Ovary (tissue), 10 donors: ENCODE measurements at places on chromosomes 2 and 18. TPM values are rescaled to one million over a fixed set of nuclear protein-coding genes. Genes with fewer than 3 reads are reported as not detected.
A peak's percentile ranks its signal among the peaks of the same experiment; 100 is the strongest.

GRCh38 chr2:127102521-127103242 is 4.3 kb downstream of the BIN1 start:
- DNase-seq, result no peak

DNA sequence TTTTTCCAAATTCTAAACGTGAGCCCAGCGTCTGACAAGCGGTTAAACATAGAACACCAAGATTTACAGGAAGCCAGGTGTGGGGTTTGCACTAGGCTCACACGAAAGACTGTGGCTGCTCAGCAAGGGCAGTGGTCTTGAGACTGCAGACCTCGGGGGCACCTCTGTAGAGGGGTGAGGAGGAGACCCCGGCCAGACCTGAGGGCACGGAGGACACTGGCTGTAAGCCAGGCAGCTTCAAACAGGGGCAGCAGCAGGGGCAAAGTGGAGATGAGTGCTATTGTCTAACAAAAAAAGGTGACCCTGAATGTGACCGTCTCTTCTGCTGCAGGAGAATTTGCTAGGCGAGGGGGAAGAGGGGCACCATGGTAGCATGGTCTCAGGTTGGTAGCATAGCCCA is 140.3 kb downstream of the CYP26B1 start:
- no peak for DNase-seq

GRCh38 chr18:76466410-76466991 is 28.5 kb downstream of the ZNF516 start:
- DNase-seq, result no peak

DNA sequence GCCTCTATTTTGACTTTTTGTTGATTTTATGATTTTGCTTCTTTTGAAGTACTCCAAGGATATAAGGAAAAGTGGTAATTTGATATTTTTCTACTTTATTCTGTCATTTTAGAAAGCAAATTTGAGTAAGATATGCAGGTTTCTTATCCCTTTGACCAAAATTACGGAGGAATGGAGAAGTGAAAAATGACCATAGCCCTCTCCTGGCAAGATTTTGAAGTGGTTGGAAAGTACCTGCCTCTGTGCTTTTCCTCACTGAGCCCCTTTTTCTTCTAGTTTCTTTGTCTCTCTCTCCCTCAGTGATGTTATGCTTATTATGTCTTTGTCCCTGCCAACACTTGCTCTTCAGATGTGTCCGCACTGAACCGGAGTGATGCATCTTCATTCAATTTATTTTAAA is 898.1 kb downstream of the EPHA4 start:
- DNase-seq, result no peak

- DNase-seq, result no peak
These were observed 174.5 kb downstream of the MYCN start for GRCh38 chr2:16114836-16115235.

- no peak for DNase-seq
These were observed 176.3 kb upstream of the GLI2 start for GRCh38 chr2:120559401-120559800.

DNA sequence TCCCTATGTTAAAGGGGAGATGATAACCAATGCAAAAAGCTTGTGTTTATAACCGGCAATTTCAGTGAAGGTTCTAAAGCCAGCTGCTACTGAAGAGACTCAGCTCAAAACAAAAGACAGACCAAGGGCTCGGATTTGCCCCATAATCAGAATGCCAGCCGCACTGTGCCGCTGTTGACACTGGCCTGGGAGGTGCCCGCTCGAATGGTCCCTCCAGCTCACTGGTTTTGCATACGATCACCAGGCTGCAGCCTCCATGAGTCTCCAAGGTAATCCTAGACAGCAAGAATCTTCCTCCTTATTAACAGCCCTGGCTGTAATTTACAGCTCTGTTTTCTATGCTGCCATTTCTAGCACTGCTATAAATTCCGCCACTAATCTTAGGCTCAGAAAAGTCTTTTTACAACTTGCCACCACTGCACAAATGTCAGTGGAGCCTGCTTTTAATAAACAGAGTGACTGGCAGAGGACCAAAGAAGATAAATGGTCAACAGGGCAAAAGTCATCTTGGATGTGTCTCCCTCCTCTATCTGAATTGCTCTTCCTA is 155.7 kb upstream of the SH3BP4 start:
- DNase-seq, result no peak

DNA sequence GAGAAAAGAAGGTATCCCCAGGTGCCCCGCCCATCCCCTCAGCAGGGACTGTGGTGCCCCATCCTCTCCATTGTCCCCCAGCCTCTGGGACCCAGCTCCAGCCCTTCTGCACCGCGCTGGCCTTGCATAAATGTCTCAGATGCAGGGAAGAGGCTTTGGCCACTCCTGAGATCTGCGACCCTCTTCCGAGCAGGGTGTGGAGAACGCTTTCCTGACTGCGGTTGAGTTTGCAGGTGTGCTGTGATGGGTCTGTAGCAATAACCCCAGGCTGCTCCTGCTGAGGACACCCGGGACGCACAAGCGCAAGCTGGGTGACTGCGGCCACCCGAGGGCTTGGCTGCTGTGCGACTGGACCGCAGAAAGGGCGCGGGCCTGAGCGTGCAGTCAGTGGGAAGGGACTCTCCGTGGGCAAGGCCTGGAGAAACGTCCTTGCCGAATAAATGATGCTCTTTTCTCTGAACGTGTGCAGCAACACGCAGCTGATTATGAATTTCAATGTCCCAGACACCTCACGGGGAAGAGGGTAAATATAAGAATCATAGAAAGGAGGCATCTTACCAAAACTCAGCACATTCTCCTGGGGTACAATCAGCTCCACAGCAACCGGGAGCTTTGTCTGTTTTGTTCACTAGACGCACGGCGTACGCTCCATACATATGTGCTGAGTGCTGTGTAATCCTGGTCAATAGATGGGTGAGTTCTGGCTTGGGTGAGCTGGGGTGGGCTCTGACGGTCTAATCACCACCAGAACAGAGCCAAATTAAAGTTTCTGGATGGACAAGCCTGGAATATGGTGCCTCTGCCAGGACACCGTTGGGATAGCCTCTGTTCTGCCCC is 67.5 kb upstream of the ZNF516 start:
- DNase-seq, result no peak

DNA sequence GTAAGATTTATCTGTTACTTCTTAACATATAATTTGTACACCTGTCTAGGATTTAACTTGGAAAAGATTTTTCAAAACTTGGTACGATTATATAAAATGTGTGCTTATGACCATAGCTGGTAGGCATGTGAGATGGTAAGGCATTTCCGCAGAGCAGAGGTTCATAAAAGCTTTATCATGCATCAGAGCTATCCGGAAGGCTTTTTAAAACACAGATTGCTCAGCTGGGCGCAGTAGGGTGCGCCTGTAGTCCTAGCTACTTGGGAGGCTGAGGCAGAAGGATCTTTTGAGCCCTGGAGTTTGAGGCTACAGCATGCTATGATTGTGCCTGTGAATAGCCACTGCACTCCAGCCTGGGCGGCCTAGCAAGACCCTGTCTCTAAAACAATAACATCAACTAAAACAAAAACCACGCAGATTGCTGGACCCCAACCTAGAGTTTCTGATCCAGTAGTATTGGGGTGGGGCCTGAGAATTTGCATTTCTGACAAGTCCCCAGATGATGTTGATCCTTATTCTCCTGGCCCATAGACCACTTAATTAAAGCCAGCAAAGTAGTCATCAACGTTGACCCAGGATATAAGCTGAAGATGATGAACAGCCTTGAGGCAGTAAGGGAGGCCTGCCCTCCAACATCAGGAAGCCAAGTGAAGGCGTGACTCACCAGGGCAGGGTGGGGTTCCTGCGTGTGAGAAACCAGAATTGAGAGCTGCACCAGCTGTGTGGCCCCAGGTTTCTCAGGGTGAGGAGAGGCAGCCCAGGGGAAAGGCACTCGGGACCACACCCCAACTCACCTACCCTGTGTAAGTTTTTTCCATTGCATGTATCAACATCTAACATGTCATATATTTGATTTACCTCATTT is 21.6 kb upstream of the SLC20A1 start:
- no peak for DNase-seq

GRCh38 chr18:48007955-48008701 is 77.7 kb upstream of the SMAD2 start:
- DNase-seq, result peak; percentile 73

GRCh38 chr2:32446369-32446768 is 89.5 kb downstream of the BIRC6 start:
- DNase-seq, result no peak

DNA sequence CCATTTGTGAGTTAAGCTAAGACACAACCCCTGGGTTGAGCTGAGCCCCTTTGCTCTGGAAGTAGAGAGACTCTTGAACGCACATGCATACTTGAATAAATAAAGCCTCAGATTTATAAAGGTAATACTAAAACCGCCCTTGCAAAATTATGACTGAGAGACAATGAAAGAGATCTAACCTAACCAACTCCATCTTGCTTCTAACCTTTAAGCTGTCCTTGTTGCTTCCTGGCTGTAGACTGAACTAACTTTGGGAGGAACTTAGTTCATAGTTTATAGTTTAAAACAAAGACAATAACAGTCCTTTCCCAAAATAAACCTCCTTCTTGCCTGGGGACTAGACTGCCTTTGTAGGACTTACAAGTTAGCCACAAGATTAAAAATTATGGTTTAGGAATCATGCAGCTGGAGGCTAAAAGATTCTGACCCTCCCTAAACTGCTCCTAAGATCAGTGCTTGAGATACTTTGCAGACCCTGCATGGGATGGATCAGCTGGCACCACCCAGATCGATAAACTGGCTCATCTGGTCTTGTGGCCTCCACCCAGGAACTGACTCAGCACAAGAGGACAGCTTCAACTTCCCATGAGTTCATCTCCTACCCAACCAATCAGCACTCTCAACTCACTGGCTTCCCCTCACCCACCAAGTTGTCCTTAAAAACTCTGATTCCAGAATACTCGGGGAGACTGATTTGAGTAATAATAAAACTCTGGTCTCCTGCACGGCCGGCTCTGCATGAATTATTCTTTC is 240.2 kb upstream of the SLC14A2 start:
- DNase-seq, result no peak

- DNase-seq, result no peak
These were observed 80.0 kb downstream of the COA5 start for GRCh38 chr2:98528349-98528748.

DNA sequence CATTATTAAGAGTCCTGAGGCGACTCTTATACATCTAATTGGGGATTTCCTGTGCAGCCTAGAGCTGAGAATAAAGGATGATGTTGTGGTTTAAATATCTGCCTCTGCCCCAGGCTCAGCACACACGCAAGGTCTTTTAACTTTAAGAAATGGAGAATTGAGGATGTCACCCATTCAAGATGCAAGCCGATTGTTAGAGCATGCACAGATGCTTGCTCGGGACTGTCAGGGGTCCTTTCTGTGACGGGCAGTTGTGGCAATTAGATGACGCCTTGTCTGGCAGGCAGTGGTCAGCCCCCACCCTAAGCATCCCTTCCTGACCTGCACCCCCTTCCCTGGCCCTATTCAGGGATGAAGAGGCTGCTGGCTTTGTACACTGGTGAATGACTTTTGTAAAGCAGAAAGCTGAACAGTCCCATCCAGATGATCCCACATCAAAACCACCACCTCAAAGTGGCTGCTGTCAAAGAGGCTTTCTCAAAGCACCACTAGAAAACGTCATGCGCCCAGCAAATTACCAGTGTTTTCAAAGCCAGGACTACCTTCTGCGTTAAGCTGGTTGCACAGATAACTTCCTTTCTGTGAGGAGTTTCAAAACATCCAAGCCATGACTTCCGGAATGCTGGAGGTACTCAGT is 23.7 kb downstream of the FAM178B start:
- DNase-seq, result no peak

GRCh38 chr2:203988500-203989260 is 52.1 kb downstream of the ICOS start:
- no peak for DNase-seq

DNA sequence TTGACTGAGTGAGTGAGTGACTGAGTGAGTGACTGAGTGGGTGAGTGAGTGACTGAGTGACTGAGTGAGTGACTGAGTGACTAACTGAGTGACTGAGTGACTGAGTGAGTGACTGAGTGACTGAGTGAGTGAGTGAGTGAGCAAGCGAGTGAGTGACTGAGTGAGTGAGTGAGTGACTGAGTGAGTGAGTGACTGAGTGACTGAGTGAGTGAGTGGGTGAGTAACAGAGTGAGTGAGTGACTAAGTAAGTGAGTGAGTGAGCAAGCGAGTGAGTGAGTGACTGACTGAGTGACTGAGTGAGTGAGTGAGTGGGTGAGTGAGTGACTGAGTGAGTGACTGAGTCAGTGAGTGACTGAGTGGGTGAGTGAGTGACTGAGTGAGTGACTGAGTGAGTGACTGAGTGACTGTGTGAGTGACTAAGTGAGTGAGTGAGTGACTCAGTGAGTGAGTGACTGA is 11.9 kb downstream of the MAL start:
- no peak for DNase-seq

GRCh38 chr2:40039549-40039948 is 260.5 kb upstream of the THUMPD2 start:
- DNase-seq, result no peak

GRCh38 chr18:61900504-61901281 is 7.9 kb upstream of the RNF152 start:
- no peak for DNase-seq

GRCh38 chr18:74040459-74041332 is 106.9 kb downstream of the FBXO15 start:
- no peak for DNase-seq

- DNase-seq, result no peak
These were observed 18.5 kb upstream of the UGT1A8 start for GRCh38 chr2:233598952-233599351.

- DNase-seq, result no peak
These were observed 504.0 kb downstream of the EPHA4 start for GRCh38 chr2:221068123-221068522.

GRCh38 chr18:21739604-21740537 is 721 bp upstream of the MIB1 start:
- DNase-seq, result peak; percentile 50

- DNase-seq, result no peak
These were observed 47.0 kb downstream of the REV1 start for GRCh38 chr2:99442837-99443236.

GPR35 gene
- 0.27 TPM for polyA plus RNA-seq

ZNF521 gene
- 26.1 TPM for polyA plus RNA-seq

C2orf66 gene
- 0.22 TPM for polyA plus RNA-seq

TMEM185B gene
- polyA plus RNA-seq, result 6.4 TPM

MCEE gene
- 22.3 TPM for polyA plus RNA-seq

RESP18 gene
- polyA plus RNA-seq, result not detected

ALKAL2 gene
- polyA plus RNA-seq, result 57.6 TPM

CHRNA1 gene
- 0.45 TPM for polyA plus RNA-seq

EVX2 gene
- polyA plus RNA-seq, result not detected

RASGRP3 gene
- polyA plus RNA-seq, result 2.2 TPM

POTEJ gene
- polyA plus RNA-seq, result not detected

MDH1B gene
- 0.57 TPM for polyA plus RNA-seq

SPIRE1 gene
- 7.9 TPM for polyA plus RNA-seq

UGT1A4 gene
- polyA plus RNA-seq, result not detected

GTF2A1L gene
- polyA plus RNA-seq, result not detected
